ENCODE measurements at places on chromosomes 4 and X. TPM values are rescaled to one million over a fixed set of nuclear protein-coding genes. Genes with fewer than 3 reads are reported as not detected.

Gene ARHGEF38
- total RNA-seq: not detected

Gene SPANXA2
- total RNA-seq: not detected

Gene IDH3G
- 135 TPM for total RNA-seq

Gene TRIML1
- total RNA-seq: not detected

- no peak for DNase-seq
These were observed 13.1 kb upstream of the NDST4 start for GRCh38 chr4:115126491-115126890.

GRCh38 chr4:155342142-155342541 is 34.6 kb downstream of the MAP9 start:
- DNase-seq: no peak

DNA sequence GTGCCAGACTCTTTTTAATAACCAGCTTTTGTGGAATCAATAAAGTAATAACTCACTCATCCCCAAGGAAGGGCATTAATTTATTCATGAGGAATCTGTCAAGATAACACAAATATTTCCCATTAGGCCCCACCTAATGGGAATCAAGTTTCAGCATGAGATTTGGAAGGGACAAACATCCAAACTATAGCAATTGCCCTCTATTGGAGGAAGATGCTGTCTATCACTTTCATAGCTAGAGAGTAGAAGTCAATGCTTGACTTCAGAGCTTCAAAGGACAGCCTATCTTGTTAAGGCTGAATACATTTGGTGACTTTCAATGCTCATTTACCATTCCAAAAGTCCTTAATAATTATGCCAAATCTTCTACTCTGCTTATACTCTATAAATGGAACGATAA is 84.9 kb upstream of the ATOH1 start:
- DNase-seq: no peak

DNA sequence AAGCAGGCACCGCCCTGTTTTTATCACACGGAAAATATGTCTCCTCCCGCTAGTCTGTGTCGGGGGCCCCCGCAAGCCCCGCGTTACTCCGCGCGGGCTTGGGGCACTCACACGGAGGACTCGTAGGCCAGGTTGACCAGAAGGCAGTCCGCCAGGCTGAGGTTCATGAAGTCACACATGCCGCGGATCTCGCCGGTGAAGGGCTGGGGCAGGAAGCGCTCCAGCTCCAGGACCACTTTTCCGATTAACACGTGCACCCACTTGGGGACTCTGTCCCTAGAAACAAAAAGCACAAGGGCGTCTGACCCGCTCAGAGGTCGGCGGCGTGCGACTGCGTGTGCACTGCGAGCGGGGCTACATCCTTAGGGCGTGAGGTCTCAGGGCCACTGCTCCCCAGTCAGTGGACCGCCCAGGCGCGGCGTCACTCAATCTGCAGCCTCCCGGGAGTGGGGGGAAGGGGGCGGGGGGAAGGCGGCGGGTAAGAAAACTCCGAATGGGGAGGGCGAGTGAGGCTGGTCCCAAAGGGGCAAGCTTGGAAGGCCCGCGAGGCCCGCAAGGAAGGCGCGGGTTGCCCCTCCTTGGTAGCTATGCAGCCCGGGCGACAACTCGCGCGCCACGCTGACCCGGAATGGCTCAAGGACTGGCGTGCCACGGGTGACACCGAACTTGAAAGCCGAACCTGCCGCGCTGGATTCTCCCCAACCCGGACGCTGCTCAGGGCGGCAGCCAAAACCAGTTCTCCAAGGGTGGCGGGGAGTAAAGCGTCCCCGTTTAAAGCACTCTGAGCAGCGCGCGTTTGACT is 722 bp downstream of the NAAA start:
- peak; percentile 72 for DNase-seq

GRCh38 chr4:65918212-65918611 is 247.9 kb upstream of the EPHA5 start:
- no peak for DNase-seq
